ENCODE measurements at places on chromosomes 4 and X.
A peak's percentile ranks its signal among the peaks of the same experiment; 100 is the strongest.

GRCh38 chr4:162699629-162700028 lies 467.1 kb downstream of the NAF1 start:
- DNase-seq: no peak

- peak; percentile 69 for DNase-seq
These were observed 113.2 kb upstream of the PPP2R3B start for GRCh38 chrX:499870-500364.

- DNase-seq: no peak
These were observed 2.1 kb upstream of the CLCN3 start for GRCh38 chr4:169618286-169618685.

GRCh38 chrX:16445166-16445752 lies 204.7 kb upstream of the S100G start:
- DNase-seq: peak; percentile 51

DNA sequence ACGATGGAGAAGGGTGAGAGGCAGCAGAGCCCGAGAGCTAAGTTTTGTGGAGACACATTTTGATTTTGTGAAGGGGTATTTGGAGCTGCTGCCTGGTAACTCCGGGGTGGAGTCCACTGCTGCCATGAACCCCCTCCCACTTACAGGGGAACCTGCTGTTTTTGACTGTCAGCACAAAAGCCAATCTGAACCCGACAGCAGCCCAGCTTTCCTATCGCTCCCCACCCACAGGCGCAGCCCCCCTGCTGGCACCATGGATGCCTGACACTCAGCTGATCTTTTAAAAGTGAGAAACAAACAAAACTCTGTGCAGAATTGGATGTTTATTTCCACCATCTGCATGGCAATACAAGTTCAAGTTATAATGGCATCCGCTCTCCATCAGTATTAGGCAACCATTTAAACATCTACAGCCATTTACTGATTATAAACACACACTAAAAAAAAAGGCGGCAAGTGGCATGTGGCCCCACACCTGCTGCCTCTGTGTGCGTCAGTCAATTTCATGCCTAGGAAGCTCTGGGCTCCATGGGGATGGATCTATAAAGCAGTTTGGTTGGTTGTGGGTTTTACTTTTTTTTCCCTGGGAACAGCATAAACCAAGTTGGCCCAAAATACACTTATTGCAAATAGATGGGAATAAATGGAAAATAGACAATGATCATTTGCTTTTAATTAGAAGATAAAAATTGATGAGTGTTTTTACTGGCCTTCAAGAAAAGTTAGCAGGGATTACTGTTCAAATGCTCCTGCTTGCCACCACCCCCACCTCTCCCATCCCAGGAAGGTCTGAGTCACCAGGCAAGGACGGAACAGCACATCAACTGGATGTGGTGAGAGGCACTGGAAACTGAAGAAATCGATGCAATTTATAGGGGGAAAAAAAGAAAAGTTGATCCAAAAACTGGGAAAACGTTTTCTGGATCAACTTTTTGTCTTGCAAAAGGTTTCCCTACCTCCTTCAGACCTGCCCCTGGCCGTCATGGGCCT lies 46.0 kb downstream of the SEPSECS start:
- peak; percentile 21 for DNase-seq

DNA sequence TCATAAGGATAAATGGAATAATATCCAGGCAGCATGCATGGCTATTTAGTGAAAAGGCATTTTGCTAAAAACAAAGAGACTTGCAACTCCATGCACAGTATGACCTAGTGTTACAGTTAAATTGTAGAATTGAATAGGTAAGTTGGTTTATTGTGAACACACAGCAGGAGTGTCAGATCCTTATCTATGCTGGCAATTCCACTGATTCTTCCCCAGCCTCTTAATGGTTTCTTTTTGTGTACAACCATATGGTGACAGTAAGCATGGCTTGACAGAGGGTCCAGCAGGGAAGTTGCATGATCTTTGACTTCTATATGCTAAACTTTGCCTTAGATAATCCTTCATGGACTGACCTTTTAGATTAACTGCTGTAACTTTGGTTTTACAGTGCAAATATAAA lies 936.6 kb upstream of the EPHA5 start:
- no peak for DNase-seq

DNA sequence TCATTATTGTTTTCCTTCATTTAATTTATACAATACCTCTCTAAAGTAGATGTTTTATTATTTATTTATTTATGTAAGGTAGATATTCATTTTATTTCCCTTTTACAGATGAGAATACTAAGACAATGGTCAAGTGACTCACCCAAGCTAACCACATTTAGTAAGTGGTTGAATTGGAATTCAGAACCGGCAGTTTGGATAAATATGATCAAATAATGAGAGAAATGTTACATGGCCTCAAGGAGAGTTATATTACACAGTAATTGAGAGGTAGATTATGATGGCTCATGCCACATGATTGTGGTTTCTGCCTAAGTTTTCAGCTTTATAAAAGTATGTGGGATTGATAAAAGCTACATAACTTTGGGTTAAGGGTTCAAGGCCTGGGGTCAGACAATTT lies 239.4 kb upstream of the BOD1L1 start:
- no peak for DNase-seq

GRCh38 chr4:53490965-53491622 lies 100.2 kb downstream of the LNX1 start:
- DNase-seq: peak; percentile 30

DNA sequence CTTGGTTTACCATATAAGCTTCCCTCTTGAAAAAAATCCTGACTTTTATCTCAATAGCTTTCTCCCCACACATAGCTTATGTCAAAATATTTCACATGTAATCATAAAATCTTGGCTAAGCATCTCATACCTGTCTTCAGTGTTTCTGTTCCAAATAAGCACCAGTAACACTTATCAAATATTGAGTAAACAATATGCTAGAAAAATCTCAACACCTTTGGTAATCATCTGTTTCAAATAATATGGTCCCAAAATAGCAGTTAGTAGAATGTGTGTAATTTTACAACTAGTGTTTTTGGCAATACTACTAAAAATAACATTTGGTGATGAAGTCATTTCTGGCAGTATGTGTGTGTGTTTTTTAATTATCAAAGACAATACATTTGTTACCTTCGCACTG lies 2138.2 kb downstream of the PCDH7 start:
- no peak for DNase-seq

Data from H7 (cell line).